Dorsolateral prefrontal cortex (tissue), 122 donors: ENCODE measurements at places on chromosomes 5 and 9.

DNA sequence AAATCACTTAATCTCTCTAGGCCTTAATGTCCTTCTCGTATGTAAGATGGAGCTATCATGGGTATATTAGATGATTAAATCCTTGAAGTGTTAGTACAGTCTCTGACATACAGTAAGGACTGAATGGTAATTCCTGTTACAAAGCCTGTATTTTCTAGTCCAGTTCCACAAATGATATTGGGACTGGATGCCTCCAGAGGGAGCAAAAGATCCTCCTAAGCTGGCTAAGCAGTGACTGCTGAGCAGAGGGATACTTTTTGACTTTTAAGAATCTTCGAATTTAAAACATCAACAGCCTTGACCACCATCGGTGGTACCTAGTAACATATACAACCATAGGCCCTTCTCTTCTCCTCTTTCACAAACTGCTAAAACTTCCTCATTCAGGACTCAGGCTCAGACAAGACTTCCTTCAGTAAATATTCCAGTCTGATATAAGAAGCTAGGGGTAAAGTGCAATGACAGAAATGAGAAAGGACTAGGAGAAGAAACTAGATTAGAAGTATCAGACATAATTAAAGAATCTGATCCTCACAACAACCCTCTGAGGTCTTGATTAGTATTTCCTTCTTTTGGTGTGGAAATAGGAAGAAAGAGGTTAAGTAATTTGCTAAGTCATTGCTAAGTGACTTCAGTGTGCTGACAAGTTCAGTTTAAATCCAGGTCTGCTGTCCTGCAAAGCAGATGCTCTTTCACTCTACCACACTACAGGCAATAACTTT lies 13.9 kb downstream of the PTAR1 start:
- DNase-seq = no peak

- no peak for DNase-seq
Measured at GRCh38 chr5:35237580-35238376, 7.5 kb upstream of the PRLR start.

GRCh38 chr9:92480986-92481633 lies 1.2 kb downstream of the ASPN start:
- no peak for DNase-seq

- DNase-seq = no peak
Measured at GRCh38 chr5:178502401-178503100, 87.6 kb downstream of the COL23A1 start.

GRCh38 chr5:98905857-98906688 lies 22.7 kb downstream of the CHD1 start:
- no peak for DNase-seq

GRCh38 chr5:139842321-139842720 lies 46.7 kb downstream of the PSD2 start:
- no peak for DNase-seq

- DNase-seq = no peak
Measured at GRCh38 chr9:37425298-37425752, 2.8 kb downstream of the GRHPR start.

DNA sequence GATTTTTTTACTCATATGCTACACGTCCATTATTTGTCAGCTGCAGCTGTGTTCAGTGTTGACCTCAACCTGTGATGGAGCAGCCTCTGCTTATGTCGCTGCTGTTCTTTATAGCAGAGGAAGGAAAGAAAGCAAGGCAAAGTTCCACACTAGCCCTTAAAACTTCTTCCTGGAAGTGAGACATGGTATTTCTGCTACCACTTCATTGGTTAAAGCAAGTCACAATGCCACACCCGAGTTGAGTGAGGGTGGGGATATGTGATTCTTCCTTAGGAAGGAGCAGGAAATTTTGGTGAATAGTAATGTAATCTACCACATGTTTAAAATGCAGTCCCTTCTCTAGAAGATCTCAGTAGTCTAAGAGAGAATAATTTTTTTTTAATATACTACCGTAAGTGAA lies 224.8 kb upstream of the DMRT1 start:
- DNase-seq = no peak

- DNase-seq = no peak
Measured at GRCh38 chr5:14173377-14174229, 30.5 kb downstream of the TRIO start.

- no peak for DNase-seq
Measured at GRCh38 chr5:128083811-128084227, 253 bp downstream of the SLC12A2 start.

- no peak for DNase-seq
Measured at GRCh38 chr5:37900692-37901091, 60.9 kb upstream of the GDNF start.

DNA sequence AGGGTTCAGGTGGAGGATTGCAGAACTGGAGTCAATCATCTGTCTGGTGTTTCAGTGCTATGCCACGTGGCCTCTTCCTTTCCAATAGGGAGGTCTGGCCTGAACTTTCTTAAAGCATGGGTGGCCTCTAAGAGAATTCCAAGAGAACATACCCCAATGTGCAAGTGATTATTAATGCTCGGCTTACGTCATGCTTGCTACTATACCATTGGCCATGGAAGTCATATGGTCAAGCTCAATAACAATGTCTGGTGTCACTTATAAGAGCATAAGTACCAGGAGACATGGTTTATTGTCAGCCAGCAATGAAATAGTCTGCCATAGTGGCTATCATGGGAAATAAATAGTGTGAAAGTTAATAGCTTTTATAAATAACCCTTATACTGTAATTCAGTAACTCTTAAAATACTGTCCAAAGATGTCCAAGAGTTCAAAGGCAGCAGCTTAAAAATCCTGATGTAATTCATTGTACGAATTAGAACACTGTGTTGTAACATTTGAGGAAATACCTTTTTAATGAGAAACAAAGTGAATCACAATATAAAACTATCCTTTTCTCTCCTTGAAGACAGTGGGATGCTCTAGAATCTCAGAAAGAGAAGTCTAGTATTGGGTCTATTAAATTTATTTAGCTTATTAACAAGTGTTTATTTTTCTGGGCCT lies 355.4 kb upstream of the PRR16 start:
- DNase-seq = no peak

DNA sequence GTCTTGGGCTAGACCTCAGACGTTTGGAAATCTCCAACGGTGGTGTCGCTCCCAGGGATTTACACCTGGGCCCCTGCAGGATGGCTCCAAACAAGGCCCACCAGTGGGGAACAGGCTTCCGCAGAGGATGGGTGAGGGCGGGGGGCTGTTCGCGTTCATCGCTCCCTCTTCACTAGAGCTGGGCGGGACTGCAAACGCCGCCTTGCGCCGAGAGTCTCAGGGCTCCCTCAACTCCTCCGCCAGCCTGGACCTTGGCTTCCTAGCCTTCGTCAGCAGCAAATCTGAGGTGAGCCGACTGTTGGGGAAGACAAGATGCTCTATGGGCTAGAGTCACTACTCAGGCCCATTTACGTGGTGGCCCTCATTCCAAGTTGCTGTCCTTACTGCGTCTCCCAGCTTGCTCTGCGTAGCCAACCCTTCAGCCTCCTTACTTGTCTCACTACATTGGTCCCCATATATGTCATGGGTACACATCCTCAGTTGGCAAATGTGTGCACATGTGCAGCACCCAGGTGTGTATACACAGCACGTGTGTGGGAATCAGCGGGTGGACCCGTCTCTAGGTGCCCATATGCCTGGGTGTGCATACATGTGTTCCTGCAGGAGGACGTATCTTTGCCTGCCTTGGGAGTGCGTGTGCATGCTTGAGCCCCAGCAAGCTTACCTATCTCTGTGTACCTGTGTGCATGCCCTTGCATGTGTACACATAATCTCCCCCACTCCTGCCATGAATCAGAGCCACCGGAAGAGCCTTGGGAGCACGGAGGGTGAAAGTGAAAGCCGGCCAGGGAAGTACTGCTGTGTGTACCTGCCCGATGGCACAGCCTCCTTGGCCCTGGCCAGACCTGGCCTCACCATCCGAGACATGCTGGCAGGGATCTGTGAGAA lies 10.5 kb downstream of the RGS14 start:
- no peak for DNase-seq

DNA sequence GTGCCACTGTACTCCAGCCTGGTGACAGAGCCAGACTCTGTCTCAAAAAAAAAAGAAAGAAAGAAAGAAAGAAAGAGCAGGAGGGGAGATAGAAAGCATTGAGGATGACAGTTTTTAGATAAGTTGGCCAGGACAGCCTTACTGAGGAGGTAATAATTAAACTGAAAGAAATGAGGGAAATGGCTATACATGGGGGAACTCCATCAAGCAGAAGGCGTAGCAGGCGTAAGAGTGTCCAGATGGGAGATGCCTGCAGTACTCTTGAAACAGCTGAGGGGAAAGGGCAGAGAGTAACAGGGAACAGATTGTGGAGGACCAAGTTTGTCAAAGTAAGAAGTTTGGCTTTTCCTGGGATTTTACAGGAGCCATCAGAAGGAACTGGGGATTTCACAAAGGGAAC lies 57.5 kb downstream of the HMGCS1 start:
- no peak for DNase-seq

DNA sequence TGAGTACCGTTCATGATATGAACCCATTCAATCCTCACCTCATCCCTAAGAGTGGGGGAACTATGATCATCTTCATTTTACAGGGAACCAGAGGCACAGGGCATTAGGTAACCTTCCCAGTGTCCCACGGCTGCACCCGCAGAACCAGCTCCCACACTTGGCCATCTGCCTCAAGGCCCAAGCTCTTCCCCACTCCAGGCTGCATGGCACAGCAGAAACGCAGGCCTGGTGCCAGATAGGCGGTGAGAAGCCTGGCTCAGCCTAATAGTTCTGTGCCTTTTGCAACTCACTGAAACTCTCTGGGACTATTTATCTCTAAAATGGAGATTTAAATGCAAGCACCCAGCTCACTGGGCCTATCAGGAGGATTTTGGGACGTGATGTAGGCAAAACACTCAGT lies 90.8 kb upstream of the ZNF618 start:
- no peak for DNase-seq

DNA sequence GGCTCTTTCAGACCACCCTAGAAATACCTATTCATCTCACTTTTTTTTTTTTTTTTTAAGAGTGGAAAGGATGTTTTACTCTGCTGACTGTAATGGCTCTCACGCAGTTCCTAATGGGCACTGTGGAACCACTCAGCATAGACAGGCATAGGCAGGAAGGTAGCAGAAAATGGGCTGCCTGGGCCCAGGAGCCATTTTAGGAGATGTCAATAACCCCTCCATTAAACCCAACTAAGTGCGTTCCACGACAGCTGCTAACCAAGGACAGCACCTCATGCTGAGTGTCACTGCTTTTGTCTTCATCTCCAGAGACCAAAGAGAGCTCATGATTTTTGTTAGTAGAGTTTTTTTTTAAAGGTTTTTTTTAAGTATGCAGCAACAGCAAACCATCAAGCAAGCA lies 15.3 kb downstream of the MAP1B start:
- no peak for DNase-seq

DNA sequence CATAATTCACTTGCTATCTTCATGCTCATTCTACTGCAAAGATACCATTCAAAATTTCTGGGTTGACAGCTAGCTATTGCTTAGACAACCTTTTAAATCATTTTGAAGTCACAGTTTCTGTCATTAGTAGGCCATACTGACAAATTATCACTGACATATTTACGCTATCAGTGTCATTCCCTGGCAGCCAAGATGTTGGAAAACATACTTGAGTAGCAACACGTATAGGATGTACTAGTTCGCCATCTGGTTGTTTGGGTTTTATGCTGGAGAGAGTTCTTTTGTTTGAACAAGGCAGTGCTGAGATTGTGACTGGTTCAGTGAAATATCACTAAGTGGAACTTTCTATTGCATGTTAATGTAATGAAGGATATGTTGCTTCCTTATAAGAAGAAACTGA lies 621.9 kb downstream of the DTWD2 start:
- no peak for DNase-seq
